PC-9 (cell line): ENCODE measurements at places on chromosomes 11 and 22. TPM values are rescaled to one million over a fixed set of nuclear protein-coding genes. Genes with fewer than 3 reads are reported as not detected.

DNA sequence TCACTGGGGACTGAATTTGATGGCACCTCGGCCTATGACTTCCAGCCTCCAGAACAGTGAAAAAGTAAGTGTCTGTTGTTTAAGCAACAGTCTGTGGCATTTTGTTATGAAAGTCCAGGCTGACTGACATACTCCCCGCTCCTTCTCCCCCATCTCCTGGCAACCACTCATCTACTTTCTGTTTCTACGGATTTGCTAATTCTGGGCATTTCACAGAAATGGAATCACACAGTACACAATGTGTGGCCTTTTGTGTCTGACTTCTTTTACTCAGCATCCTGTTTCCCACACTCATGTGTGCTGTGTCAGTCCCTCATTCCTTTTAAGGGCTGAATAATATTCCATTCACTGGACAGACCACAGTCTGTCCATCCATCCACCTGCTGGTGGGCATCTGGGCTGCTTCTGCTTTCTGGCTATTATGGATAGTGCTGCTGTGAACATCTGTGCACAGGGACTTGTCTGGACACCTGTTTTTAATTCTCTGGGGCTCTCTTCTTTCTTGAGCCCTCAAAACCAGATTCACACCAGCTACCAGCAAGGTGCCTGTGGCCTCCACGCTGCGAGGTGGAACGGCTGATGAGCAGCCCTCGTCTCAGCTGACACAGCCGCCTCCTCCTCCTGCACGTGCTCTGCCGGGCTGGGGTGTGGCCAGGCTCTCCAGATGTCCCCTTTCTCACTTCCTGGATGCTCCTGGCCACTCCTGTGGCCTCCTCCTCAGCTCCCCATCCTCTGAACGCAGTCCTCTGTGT, 333.1 kb downstream of the CTTN start:
- no peaks in the 10 kb centered on the region for H3K4me1 ChIP-seq
- DNase-seq = no peak
- no peak overlapping the region for H3K27ac ChIP-seq
- no peaks in the 10 kb centered on the region for H3K36me3 ChIP-seq
- no peak overlapping the region for H3K4me3 ChIP-seq

SLC35E4 gene
- total RNA-seq = 4.7 and 6.4 TPM in 2 replicates

GRCh38 chr22:32587449-32587848, 112.8 kb downstream of the FBXO7 start:
- no peak overlapping the region for H3K27ac ChIP-seq
- no peaks in the 10 kb centered on the region for H3K27me3 ChIP-seq
- H3K4me1 ChIP-seq = peaks cover 31% of the 10 kb centered on the region

LDHAL6A gene
- not detected in 2 replicates for total RNA-seq

MOGAT2 gene
- not detected in 2 replicates for total RNA-seq

RAB38 gene
- 12.7 and 14.2 TPM in 2 replicates for total RNA-seq

GRCh38 chr22:28703436-28703835, 23.8 kb upstream of the TTC28 start:
- no peak for DNase-seq
- no peaks in the 10 kb centered on the region for H3K27me3 ChIP-seq
- H3K4me3 ChIP-seq = no peak overlapping the region
- no peak overlapping the region for H3K27ac ChIP-seq
- no peaks in the 10 kb centered on the region for H3K4me1 ChIP-seq

F2 gene
- total RNA-seq = 0.20 TPM in 1 of 2 replicates, not detected in the other

DNA sequence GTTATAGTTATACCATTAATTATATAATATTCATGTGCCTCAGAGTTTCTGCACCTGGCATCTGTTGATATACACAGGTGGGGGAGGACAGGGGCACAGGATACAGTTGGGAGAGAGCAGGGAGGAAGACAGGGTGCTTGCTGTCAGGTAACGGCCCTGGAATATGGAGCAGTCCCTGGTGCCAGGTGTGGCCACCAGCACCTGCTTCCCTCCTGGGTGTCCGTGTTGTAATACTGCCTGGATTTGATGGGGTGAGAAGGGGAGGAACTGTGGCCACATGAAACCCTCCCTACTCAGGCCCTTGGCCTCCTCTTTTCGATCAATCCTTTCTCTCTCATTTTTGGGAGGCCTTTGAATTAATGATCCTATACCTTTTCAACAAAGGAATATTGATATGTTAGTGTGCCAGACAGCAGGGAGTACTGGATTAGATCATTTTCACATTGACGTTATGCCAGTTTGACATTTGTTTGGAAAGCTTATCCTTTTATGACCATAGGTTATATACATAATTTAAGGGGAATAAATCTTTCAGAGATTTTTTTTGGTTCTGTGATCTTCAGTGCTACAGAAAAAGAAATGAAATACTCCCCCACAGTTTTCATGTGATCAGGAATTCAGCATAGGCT, 88.6 kb downstream of the TEAD1 start:
- H3K36me3 ChIP-seq = no peaks in the 10 kb centered on the region
- no peaks in the 10 kb centered on the region for H3K27me3 ChIP-seq
- H3K4me3 ChIP-seq = no peak overlapping the region
- no peak overlapping the region for H3K27ac ChIP-seq

SOX6 gene
- total RNA-seq = 4.6 and 5.1 TPM in 2 replicates

DNA sequence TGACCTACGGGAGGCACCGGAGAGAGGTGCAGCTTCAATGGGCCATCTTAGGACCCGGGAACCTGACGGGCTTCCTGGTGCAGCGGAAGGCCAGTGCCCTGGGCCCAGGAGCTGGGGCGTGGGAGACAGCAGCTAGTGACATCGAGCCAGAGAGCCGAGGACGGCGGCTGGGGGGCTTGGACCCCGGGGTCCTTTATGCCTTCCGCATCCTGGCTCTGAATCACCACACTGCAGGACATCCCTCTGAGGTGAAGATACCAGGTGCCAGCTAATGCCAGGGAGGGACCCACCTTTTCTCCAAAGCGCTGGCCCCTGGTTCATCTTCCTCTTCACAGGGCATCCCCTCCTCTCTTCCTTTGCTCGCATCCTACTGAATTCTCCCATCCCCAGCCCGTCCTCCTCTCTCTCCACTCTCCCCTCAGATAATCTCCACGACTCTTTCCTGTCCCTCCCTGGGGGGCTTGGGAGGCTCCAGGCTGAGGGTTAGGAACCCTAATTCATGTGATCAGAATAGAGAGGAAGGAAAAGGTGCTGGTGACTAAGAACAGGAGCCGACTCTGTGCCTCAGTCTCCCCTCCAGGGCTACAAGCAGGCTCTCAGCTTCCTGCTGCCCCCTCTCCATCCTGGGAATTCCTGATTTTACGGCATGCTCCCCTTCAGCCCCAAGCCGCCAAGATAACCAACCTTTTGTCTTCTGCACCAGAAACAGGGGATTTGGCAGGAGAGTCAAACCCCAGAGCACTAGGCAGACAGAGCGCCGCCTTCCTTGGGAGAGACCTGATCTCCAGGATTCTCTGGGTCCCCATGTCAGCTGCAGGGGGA, 8.5 kb downstream of the VSIG10L2 start:
- no peak overlapping the region for H3K27ac ChIP-seq
- no peaks in the 10 kb centered on the region for H3K36me3 ChIP-seq
- no peaks in the 10 kb centered on the region for H3K4me1 ChIP-seq
- no peaks in the 10 kb centered on the region for H3K27me3 ChIP-seq
- no peak overlapping the region for H3K4me3 ChIP-seq

SCGB2A2 gene
- total RNA-seq = not detected in 2 replicates

DNA sequence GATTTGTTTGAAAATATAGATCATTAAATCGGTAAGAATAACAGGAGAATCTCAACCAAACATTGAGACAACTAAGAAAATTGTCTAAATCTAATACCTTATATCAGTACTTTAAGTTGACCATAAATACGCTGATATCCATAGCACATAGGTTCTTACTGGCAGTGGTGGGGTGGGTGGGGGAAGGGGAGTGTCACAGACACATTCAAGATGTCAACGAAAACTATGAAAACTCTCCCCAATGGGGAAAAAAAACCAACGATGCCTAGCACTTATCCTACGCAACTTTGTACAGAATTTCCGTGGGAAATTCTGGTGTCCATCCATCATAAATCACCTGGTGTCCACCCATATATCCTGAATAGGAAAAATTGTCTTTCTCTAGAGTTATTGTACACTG, 6.2 kb downstream of the GRAP2 start:
- no peaks in the 10 kb centered on the region for H3K36me3 ChIP-seq
- DNase-seq = no peak
- no peak overlapping the region for H3K4me3 ChIP-seq
- peaks cover 92% of the 10 kb centered on the region for H3K27me3 ChIP-seq
